D341Med (cell line): ENCODE measurements at places on chromosomes 7 and 10.

GRCh38 chr10:129259128-129259815, 207.8 kb upstream of the MGMT start:
- no peak for DNase-seq

- DNase-seq: no peak
These were observed 60.5 kb downstream of the CNOT4 start for GRCh38 chr7:135449436-135449835.

- DNase-seq: no peak
These were observed 33.6 kb downstream of the WIPF3 start for GRCh38 chr7:29839921-29840320.

GRCh38 chr10:78278058-78278404, 244.4 kb downstream of the RPS24 start:
- DNase-seq: no peak

DNA sequence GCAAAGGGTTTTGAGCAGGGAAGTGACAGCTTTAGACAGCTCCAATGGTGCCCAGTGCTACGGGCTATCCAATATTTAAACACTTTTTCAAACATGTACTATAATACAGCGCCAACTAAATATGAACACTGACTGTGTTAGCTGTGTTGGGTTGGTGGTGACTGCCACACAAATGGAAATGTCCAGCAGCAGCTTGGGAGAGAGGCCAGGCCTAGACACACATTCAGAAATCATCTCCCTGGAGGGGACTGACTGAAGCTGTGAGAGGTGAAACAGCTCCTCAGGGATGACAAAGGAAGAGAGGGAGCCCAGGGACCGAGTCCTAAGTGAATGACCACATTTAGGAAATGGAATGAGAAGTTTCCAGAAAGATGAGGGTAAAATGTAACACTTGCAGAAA, 115.8 kb downstream of the UBE2H start:
- no peak for DNase-seq

DNA sequence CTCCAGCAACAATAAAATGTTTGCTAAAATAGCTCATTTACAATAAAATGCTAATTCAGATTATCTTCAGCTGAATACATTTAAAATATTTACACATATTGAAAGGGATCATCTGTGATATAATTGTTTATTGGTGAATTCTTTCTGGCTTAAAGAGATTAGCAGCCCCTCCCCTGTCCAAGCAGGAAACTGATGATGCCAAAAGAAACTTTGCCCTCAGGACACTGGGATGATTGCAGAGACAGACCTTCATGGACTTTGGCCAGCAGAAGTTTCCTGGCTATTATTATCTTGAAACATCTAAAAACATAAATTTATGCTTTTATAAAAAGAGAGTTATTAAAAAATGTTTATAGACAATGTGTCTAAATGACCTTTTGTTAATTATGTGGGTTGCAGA, 764.9 kb upstream of the MBL2 start:
- DNase-seq: no peak

DNA sequence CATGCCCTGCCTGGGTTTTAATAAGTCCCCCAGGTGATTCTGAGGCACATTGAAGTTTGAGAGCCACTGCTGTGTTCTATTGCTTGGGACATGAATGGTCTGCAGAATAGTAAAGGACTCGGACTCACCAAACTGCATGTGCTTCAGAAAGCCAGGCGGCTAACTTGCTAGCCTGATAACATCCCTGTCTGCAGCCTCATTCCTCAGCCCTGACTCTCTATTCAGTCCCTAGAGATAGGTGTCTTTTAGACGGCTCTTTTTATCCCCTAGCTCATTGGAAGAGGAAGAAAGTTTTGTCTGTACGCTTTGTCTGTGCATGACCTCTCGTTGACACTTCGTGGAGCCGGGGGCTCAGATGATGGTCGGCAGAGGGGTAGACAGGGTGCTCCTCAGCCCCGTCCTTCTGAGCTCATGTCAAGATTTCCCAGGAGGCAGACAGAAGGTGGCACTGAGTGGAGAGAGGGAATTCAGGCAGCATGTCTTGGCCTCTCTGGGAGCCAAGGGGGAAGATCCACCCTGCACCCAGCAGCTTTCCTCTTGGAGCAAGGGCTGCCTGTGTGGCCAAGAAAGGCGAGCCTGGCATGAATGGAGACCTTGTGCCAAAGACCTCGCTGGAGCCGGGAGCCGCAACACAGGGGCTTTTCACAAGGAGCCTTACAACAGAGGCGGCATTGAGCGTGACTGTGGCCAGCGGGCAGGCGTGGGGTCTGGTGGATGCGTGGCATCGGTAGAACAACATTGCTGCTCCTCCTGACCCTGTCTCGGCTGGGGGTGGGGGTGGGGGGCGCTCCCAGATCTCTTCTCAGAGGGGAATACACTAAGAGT, 51.1 kb upstream of the PODXL start:
- no peak for DNase-seq

GRCh38 chr10:26090026-26090425, 126.5 kb upstream of the GAD2 start:
- no peak for DNase-seq

GRCh38 chr10:74778436-74779094, 47.8 kb upstream of the KAT6B start:
- no peak for DNase-seq

- DNase-seq: no peak
These were observed 205.3 kb downstream of the BUB3 start for GRCh38 chr10:123359539-123359938.

DNA sequence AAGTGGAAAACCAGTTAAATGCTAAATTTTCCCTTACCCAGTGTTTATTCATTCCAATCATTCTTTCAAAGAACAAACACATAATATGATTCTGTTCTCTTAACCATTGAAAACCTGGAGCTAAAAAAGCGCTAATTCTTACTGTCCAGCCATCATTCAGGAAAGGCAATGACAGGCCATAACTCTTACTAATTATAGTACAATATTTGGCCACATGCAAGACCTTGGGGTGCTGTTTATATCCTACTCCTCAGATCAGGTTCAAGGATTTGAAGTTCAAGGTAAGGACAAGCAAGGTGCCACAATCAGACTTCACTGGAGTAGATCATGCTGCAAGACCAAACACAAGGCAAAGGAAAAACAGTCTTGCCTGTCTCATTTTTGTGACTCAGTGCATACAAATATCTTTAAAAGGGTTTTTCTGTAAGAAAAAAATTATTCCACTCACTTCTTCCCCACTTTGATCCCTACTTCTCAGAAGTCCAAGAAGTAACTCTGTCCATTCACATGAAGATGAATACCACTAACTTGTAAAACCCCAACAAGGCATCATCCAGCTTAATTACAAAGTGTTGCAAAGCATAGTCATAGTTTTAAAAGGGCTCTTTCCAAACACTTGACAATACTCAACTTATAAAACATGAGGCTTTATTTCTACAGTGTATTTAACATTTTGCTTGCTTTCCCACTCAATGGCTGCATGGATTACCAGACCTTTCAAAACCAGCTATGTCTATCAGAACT, 153.0 kb downstream of the DOCK4 start:
- DNase-seq: no peak

DNA sequence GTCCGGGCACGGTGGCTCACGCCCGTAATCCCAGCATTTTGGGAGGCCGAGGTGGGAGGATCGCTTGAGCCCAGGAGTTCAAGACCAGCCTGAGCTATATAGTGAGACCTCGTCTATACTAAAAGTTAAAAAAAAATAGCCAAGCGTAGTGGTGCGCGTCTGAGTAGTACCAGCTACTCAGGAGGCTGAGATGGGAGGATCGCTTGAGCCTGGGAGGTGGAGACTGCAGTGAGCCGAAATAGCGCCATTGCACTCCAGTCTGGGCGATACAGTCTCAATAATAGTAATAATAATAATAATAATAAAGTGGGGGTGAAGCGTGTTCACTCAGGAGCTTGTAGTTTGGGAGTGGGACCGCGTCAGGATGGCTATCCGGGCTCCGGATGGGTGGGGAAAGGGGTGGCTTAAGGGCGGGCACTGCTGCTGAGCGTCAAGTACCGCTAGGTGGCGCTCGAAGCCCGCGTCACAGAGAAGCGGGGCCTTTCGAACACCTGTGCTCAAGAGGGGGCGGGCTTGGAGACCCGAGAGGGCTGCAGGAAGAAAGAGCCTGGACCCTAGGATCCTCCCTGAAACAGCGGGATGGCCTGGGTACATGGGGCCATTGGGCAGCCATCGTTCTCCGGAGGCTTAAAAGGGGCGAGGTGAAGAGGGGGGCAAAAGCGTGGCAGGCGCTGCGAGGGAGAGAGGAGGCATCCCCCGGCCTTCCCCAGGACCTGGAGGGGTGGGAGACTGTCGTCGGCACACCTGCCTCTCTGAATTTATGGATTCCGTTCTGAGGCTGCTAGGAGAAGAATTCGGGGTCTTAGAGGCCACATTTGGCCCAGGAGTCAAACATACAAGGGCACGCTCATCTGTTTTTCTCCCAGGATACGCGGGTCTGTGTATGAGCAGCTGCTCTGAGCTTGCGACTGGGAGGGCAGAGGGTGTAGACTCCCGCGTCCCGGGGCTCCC, 14.5 kb downstream of the LBX1 start:
- peak; percentile 75 for DNase-seq

DNA sequence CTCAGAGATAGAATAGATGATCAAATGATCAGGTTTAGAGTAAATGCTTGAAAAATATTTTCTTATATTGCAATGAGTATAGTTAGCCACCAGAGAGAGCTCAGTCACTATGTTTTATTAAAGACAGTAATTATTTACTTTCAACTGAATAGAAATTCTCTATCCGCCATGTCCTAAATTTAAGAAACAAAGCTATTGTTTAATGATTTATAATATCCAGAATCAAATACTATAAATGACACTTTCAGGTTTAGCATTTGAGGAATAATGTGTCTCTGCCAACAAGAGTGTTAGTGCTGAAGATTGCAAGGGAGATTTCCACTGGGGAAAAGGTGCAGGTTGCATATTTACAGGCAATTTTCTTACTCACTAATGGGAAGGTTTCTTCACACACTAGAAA, 184.7 kb downstream of the DGKB start:
- no peak for DNase-seq

DNA sequence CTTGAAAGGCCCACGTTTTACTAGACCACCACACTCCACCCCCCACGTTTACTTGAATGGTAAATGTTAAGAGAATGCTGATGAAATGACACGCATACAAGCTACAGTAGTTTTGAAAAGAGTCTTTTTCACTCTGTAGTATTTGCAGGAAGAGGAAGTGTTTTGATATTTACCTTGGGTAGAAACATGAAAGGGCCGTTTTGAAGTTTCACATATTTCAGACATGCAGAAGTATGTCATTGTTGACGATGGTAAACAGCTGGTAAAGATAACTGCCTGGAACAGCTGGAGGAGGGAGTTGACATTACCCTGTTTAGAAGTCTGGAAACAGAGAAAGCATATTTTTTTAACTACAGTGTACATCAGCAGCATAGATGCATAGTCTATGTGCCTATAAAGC, 160.7 kb downstream of the NXPH1 start:
- DNase-seq: no peak

GRCh38 chr10:70880077-70880534, 8.3 kb downstream of the PCBD1 start:
- DNase-seq: peak; percentile 70

- DNase-seq: peak; percentile 30
These were observed at the start of gene DGKB for GRCh38 chr7:14902589-14903067. Gene DGKB (minus strand): TSS chr7:14902751.

DNA sequence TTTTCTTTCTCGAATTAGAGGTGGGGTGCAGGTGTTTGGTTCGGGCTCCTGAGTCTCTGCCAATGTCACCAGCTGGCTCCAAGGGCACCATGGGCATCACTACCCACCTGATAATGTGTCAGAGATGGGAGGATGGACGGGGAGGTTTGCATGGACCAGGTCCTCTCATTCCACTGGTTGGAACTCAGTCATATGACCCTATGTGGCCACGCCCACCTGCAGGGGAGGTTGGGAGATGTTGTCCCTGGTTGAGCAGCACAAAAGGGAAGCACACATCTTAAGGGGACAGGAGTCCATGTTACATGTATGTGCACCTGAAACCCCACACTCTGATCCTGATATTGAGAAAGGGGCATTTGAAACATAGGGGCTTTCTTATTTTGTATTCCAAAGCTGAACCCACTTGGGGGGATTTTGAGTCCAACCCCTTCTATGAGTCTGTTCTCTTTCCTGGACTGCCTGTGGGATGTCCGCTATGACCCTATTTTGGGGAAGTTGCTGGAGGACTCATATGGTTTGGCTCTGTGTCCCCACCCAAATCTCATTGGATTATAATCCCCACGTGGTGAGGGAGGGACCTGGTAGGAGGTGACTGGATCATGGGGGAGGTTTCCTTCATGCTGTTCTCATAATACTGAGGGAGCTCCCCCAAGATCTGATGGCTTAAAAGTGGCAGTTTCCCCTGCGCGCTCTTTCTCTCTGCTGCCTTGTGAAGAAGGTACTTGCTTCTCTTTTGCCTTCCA, 66.9 kb upstream of the BAIAP2L1 start:
- no peak for DNase-seq

DNA sequence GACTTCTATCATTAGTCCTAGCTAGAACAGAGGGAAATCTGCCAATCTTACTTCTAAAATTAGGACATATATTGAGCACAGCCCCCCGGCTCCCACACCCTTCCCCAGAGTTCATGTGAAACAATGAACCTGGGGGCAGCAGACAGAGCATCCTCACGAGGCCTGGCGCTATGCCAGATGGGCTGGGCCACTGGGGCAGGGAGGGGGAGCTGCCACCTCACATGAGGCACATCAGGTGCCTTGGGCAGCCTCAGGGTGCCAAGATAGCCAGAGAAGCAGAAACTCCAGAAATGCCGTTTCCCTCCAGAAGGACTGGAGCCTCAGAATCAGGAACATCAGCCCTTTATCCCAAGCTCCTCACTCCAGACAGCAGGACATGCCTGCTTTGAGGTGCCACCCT, 92.8 kb upstream of the LANCL2 start:
- DNase-seq: no peak

- DNase-seq: no peak
These were observed 133.1 kb downstream of the TFPI2 start for GRCh38 chr7:93757426-93757825.

DNA sequence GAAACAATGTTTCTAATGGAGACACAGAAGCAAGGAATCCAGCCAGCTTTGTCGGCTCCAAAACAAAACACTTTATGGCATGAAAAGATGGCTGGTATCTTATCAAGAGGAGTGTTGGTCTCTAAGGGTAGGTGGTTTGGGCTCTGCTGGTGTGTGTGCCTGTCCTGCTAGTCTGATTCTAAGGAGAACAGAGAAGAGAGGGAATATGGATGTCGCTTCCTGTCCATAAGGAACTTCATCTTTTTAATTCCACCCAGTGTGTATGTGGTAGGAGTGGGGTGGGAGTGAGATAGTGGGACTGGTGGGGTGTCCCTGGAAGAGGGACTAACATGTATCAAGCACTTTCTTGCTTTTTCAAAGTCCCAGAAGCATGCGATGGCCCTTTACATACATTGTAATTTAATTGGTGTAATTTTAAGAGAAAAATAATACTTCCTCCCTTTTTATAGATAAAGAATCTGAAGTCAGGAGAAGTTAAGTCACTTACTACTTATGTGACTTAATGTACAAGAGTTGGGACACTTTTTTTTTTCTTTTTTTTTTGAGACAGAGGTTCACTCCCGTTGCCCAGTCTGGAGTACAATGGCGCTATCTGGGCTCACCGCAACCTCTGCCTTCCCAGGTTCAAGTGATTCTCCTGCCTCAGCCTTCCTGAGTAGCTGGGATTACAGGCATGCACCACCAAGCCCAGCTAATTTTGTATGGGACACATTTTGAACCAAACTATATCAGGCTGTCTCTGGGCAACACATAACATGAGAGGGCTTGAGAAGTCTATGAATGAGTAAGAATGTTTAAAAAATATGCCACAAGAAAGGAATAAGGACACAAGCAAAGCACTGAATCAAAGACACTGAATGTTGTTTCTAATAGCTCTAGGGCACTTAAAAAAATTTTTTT, 18.8 kb downstream of the NT5C3A start:
- no peak for DNase-seq

GRCh38 chr7:136389933-136390332, 412.8 kb upstream of the MTPN start:
- no peak for DNase-seq
